ENCODE measurements at places on chromosomes 2 and 18.

GRCh38 chr18:48371854-48372602, 37.2 kb downstream of the ZBTB7C start:
- no peak for DNase-seq

GRCh38 chr2:43493954-43494353, 101.9 kb downstream of the THADA start:
- DNase-seq: no peak

DNA sequence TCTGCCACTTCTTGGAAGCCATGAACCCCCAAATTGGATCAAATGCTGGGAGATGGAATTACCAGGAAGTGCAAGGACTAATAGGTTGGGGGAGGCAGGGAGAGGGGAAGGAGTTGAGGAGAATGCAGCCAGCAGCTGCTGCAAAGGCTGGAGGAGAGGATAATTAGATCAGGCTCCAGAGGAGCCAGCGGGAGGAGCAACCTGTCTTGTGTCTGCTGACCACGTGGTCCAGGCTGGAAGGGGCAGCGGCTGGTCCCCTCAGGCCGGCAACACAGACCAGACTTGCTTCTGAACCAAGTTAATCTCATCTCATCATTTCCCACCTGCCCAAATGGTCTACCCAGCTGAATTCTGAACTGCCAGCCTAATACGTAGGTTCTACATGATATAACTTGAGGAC, 68.3 kb downstream of the MRO start:
- no peak for DNase-seq

DNA sequence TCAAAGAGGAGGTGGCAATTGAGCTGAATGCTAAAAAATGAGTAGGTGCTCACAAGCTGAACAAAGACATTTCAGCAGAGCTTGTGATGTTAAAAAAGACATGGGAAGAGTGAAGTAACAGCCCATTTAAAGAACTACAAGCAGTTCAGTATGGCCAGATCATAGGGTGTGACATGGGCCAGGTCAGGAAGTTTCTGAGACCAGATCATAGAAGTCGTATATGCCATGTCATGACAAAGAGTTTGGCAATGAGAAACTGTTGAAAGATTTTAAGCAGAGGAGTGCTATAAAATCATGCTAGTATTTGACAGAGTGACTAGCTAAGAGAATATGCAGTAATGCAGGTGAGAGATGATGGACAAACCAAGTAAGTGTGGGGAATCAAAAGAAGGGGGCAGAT, 7.3 kb upstream of the PELI1 start:
- no peak for DNase-seq

- DNase-seq: no peak
These were observed 182.4 kb downstream of the CELF4 start for GRCh38 chr18:37383036-37383785.

- no peak for DNase-seq
These were observed 42.0 kb downstream of the OXER1 start for GRCh38 chr2:42721898-42722297.

GRCh38 chr2:238220892-238221521, 17.5 kb upstream of the ILKAP start:
- DNase-seq: no peak

- DNase-seq: no peak
These were observed 223.1 kb upstream of the PARD3B start for GRCh38 chr2:204321910-204322751.

Data from activated T-helper 1 cell treated with anti-CD3 and anti-CD28 coated beads, Interleukin-2, amount 50 U/mL, for 16 hours (primary cell).